Natural killer cell treated with Interleukin-12 subunit alpha and Interleukin-12 subunit beta and Interleukin-15 and Interleukin-18, amount 100 ng/mL, for 72 hours (primary cell): ENCODE measurements at places on chromosomes 6 and 20.

DNA sequence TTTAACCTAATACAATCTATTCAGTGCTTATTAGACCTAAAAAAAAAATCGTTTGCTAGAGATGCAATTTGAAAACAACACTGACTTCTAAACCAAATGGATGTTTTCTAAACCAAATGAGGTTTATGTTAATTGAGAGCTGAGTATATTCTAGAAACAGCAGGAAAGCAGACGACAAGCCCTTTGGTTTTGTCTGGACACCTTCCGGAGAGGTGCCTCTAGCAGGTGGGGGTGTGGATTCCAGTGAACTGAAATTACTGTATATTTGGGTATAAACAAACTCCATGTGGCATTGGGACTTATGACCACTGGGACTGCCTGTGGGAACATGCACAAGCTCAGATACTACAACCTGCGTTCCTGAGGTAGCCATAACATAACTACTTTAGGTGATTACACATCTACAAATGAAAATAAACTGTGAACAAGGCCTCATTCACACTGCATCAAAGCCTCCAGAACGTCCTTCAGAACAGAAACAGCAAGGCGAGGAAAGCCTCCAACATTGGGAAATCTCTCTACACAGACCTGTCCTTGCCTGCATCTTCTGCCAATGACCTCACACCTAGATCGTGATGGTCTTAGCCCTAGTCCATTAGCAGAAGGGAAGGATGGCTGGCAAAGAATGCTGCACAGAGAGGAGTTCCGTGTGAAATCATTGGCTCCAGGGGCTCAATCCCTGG is 206.8 kb upstream of the FOXQ1 start:
- no peak for DNase-seq

- no peak for DNase-seq
Observed at GRCh38 chr6:73078333-73078862, 146.9 kb downstream of the KHDC1L start.

- no peak for DNase-seq
Observed at GRCh38 chr20:11394145-11394833, 523.4 kb upstream of the BTBD3 start.

DNA sequence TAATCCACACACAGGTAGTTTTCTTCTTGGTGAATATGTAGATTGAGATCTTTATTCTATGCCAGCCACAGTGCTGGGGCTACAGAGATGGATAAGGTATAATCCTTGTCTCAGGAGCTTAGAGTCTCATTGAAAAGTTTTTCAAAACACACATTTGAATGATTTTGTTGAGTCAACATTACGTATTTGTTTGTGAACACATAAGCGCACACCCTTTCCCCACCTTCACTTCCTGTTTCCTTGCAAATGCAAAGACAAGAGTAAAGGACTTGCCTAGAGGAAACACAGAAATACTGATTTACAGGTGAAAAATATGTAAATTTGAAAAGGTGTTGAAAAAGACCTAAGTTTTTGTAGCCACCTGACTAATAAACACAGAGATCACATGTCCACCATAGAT is 27.8 kb downstream of the VAPB start:
- no peak for DNase-seq

DNA sequence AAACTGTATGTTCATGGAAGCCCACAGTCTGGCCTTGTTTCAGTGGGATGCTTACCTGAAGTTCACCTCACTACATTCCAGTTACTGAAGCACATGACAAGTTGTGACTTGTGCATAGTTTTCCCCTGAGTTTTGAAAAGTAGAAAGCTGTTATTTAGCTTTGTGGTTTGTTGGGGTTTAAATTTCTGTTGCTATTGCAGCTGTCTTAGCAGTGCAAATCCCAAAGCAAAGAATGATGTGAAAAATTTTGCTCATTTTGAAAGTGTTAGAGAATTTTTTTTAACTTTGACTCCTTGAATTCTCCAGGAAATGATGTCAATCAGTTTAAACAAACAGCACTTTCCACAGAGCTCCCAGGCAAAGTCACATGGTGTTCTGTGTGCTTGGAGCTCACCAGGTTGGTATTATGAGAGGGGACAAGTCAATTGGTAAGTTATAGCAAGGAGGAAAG is 268.4 kb downstream of the ADGRG6 start:
- DNase-seq, result no peak

- no peak for DNase-seq
Observed at GRCh38 chr20:5155404-5155803, 28.6 kb downstream of the CDS2 start.

- no peak for DNase-seq
Observed at GRCh38 chr6:1860756-1861348, 251.1 kb downstream of the FOXC1 start.

DNA sequence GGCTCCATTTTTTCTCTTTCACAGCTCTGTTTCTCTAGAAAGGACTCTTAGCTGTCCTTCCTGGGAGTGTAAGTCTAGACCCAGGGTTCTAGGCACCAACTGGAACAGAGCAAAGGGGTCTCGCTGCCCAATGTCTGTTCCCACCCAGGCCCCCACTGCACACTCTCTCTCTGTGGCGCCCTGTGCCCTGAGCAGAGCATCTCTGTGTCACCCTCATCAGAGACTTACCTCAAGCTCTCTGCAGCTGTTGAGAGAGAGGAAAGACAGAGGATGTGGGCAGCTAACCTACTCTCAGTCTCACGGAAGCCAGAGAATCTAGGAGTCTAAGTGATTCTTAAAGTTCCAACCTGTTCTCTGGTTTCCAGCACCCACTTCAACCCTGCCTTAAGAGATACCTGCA is 9.5 kb downstream of the NCR2 start:
- DNase-seq, result no peak
